ENCODE measurements at places on chromosomes 16 and 17.
A peak's percentile ranks its signal among the peaks of the same experiment; 100 is the strongest.

DNA sequence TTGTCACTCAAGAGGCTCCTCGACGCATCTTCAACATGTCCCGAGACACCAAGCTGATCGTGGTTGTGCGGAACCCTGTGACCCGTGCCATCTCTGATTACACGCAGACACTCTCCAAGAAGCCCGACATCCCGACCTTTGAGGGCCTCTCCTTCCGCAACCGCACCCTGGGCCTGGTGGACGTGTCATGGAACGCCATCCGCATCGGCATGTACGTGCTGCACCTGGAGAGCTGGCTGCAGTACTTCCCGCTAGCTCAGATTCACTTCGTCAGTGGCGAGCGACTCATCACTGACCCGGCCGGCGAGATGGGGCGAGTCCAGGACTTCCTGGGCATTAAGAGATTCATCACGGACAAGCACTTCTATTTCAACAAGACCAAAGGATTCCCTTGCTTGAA, 101.0 kb downstream of the HS3ST2 start:
- DNase-seq, result no peak

DNA sequence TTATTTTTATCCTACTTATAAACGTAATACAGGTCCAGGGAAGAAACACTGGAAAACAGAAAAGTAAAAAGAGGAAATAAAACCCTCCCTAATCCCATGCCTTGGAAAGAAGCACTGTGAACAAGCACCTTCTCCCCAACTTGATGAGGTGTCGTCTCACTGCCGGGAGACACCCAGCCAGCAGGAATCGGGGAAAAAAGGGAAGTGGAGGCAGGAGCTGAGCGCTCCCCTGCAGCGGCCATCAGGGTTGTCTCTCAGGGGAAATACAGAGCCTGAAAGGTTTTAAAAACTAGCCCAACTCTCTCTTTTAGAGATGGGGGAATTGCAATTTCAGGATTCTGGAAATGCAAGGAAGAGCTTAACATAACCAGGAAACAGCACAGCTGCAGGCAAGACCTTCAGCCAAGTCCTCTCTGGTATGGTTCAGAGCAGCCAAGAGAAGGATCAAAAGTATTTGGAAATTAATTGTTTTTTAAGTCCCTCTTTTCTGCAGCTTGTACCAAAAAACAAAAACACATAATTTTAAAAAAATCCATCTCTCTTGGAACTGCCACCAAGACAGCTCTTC, 96.3 kb upstream of the RCVRN start:
- no peak for DNase-seq

DNA sequence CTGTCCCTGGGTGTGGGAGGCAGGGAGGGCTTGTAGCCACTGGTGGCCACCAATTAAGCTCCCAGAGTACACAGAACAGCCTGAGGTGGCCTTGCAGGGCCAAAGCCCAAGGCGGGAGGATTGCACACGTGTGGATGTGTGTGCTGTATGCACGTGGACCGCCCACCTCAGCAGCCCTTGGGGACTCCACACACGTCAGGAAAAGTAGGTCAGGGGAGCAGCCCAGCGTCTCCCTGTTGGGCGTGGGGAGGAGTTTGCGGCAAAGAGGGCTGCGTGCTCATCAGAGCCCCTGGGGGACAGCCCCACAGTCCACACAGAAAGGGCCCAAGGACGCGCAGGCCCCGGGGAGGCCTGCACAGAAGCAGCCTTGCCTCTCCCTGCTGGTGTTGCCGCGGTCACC, 19.6 kb downstream of the SBK1 start:
- no peak for DNase-seq

DNA sequence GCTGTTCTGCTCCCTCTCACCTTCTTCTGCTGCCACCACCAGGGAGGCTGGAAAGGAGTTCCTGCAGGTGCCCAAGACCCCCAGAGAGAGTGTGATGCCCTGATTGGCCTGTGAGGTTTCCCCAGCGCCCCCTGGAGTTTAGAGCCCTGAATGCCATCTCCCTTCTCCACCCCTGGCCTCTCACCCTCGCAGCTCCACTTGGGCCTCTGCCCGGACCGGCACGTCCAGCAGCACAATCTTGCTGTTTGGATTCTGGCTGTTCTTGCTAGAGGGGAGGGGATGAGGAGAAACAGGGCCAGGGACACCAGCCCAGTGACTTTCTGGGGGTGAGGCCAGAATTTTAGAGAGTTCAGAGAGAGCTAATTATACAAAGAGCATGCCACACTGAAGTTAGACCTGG, 12.5 kb upstream of the FAM171A2 start:
- DNase-seq, result no peak

GRCh38 chr16:54282202-54282927, 4.2 kb downstream of the IRX3 start:
- DNase-seq, result no peak

DNA sequence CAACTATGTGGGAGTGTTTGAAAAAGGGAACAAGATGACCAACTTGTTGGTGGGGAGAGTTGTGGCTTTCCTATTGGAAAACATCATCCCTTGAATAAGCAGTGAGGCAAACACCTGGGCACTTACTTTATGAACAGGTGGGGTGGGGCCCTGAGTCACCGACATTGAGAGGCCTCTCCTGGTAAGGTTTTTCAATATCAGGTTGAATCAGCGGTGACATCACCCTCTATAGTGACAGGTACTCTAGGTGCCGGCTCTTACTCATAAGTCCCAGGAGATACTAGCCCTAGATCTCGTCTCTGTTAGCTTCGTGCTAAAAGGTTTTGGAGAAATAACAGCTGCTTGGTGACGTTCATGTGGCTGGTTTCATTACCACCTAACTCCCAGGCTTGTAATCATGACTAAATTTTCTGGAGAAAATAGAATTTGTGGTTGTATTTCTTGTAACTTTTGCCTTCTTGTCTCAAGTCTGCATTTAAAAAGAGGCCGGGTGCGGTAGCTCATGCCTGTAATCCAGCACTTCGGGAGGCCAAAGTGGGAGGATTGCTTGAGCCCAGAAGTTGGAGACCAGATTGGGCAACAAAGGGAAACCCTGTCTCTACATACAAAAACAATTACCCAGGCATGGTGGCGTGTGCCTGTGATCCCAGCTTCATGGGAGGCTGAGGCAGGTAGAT, 19.3 kb downstream of the CDH1 start:
- DNase-seq, result peak; percentile 25

Data from NCI-H1092 treated with DMSO at 0.1 percent for 48 hours (cell line).